ENCODE measurements at places on chromosomes 6 and 20. TPM values are rescaled to one million over a fixed set of nuclear protein-coding genes. Genes with fewer than 3 reads are reported as not detected.

The SCUBE3 gene
- not detected for total RNA-seq

DNA sequence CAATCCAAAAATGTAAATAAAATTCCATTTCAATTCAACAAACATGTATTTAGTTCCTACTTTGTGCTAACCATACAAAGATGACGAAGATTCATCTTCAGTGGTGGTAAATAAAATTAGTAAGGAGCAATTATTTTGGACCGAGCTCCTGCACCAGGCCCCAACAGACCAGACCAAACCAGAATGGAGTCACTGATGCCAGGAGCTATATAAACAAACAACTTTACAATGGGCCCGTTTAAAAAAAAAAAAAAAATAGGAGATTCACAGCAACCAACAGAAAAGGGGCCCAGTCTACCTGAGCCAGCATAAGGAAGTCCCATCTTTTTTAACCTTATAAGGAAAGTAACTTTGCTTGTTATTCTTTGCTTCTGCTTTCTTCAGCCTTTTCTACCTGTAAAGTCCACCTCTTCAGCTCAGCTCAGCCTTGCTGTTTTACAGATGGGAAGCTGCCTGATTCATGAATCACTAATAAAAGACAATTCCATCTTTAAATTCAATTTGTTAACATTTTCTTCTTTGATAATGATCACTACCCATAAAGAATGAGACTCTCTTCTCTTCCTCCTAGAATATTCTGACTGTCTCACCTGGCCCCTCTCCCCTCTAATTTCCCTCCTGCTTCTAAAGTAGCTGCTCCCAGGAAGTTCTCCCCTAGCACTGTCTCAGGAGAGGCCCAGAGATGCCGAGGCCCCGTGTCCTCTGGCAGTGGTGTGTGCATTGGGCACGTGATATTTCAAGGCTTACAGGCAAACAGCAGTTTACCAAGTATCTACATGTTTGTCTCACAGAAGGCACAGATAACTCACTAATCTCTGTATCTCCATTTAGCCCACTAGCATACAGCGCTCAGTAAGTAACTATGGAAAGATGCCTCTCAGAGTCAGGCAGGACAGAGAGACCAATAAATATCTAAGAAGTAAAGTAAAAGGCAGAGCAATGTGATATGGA lies 8.4 kb downstream of the MBOAT1 start:
- no peak for DNase-seq
- peaks cover 8% of the 10 kb centered on the region for H3K36me3 ChIP-seq
- no peaks in the 10 kb centered on the region for H3K27me3 ChIP-seq
- H3K4me1 ChIP-seq, result peaks cover 44% of the 10 kb centered on the region

DNA sequence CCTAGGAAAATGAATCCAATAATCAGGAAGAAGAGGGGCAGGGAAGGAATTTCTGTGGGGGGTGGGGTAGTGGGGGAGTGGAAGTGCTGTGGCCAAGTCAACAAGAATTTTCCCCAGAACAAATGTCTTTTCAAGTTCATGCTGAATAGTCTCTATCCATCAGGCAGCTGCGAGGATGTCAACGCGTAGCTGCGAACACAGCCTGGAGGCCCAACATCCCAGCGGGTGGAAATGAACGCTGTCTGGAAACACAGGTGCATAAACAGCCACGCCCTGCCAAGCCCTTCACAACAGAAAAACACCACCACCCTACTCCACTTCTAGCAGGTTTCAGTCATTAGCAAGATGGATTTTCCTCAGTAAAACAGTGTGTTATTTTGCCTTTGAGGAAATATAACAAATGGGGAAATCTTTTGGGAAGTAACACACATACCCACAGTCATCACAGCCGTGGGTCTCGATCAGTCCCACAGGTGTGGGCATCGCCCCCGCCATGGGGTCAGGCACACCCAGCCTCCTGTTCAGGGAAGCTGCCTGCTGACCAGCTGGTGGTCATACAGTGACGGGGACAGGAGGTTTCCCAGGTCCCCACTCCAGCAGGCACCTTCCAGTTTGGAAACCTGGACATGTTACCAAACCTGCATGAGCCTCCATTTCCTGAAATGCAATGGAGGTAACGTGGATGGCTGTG lies 112.1 kb upstream of the THBS2 start:
- H3K27me3 ChIP-seq, result no peaks in the 10 kb centered on the region
- H3K4me3 ChIP-seq, result no peak overlapping the region
- H3K4me1 ChIP-seq, result no peaks in the 10 kb centered on the region

- no peaks in the 10 kb centered on the region for H3K27me3 ChIP-seq
- H3K27ac ChIP-seq, result peak overlapping the region; percentile 2
- DNase-seq, result no peak
- peaks cover 3% of the 10 kb centered on the region for H3K36me3 ChIP-seq
- H3K4me1 ChIP-seq, result no peaks in the 10 kb centered on the region
- no peak overlapping the region for H3K4me3 ChIP-seq
These were observed 20.8 kb downstream of the SRC start for GRCh38 chr20:37366743-37367142.

- H3K27me3 ChIP-seq, result no peaks in the 10 kb centered on the region
- H3K27ac ChIP-seq, result no peak overlapping the region
- H3K36me3 ChIP-seq, result no peaks in the 10 kb centered on the region
- H3K4me1 ChIP-seq, result no peaks in the 10 kb centered on the region
- DNase-seq, result no peak
These were observed 396.3 kb upstream of the EYS start for GRCh38 chr6:66103354-66103753.

DNA sequence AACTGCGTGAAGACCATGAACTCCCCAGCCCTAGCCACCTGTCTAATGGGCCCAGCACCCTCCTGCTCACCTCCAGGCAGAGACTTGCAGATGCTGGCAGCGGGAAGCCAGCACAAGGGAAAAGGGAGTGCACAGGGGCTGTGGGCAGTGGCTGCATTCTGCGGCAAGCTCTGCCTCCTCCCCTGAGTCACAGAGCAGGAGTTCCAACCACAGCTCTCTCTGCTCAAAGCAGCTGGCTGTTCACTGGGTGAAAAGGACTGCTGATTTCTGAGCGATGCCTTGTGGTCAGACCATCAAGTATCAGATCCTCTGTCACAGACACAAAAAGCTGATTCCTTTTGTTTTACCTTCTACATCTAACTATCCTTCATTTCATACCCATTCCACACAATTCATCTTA lies 10.5 kb downstream of the NKX2-2 start:
- no peak overlapping the region for H3K27ac ChIP-seq
- H3K4me1 ChIP-seq, result peaks cover 10% of the 10 kb centered on the region
- no peak overlapping the region for H3K4me3 ChIP-seq
- no peak for DNase-seq
- no peaks in the 10 kb centered on the region for H3K36me3 ChIP-seq
- H3K27me3 ChIP-seq, result peaks cover 77% of the 10 kb centered on the region

The AGER gene
- 22.2 TPM for total RNA-seq

GRCh38 chr6:156787569-156788492 lies 10.7 kb downstream of the ARID1B start:
- peaks cover 2% of the 10 kb centered on the region for H3K36me3 ChIP-seq
- no peaks in the 10 kb centered on the region for H3K27me3 ChIP-seq
- H3K27ac ChIP-seq, result peak overlapping the region; percentile 24

DNA sequence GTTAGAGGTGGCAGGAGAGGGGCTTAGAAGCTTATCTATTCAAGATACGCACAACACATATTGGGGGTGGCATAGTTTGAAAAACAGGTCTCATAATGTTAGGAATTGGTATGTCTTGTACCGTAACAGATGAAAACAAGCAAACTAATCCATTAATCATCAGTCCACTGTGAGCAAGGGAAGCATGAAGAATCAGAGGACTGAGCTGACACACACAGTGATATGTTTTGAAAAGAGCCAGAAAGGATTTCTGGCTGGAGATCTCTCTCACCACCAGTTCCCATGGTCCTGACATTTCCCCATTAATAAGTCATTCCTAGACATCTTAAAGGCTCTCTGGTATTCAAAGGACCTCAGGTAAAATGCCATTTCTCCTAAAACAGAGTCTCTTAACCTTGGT lies 158.8 kb upstream of the PHACTR1 start:
- no peak overlapping the region for H3K27ac ChIP-seq
- no peaks in the 10 kb centered on the region for H3K36me3 ChIP-seq
- DNase-seq, result no peak
- H3K4me1 ChIP-seq, result no peaks in the 10 kb centered on the region
- H3K27me3 ChIP-seq, result peaks cover 5% of the 10 kb centered on the region
- no peak overlapping the region for H3K4me3 ChIP-seq

DNA sequence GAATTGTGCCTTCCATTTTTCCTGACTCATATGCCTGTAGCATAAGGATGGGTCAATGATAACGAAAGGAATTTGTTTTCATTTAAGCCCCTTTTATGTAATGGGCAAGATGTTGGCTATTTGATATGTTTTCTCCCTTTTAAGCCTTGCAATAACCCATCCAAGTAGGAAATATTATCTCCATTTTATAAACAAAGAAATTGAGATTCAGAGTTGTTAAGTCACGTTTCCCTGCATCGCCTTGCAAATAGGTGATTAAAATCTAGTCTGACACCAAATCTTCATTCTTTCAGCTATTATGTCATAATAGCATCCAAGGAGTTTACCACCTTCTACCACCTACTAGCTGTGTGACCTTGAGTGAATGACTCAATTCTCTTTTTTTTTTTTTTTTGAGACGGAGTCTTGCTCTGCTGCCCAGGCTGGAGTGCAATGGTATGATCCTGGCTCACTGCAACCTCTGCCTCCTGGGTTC lies 7.0 kb downstream of the HNF4A start:
- no peaks in the 10 kb centered on the region for H3K4me1 ChIP-seq
- no peak overlapping the region for H3K4me3 ChIP-seq
- H3K27me3 ChIP-seq, result peaks cover 18% of the 10 kb centered on the region
- no peak for DNase-seq
- H3K36me3 ChIP-seq, result peaks cover 5% of the 10 kb centered on the region

The BPIFB3 gene
- not detected for total RNA-seq

GRCh38 chr6:3217286-3217685 lies 10.2 kb downstream of the TUBB2B start:
- H3K27ac ChIP-seq, result no peak overlapping the region
- no peaks in the 10 kb centered on the region for H3K4me1 ChIP-seq
- peaks cover 6% of the 10 kb centered on the region for H3K36me3 ChIP-seq
- H3K4me3 ChIP-seq, result no peak overlapping the region
- H3K27me3 ChIP-seq, result peaks cover 45% of the 10 kb centered on the region

DNA sequence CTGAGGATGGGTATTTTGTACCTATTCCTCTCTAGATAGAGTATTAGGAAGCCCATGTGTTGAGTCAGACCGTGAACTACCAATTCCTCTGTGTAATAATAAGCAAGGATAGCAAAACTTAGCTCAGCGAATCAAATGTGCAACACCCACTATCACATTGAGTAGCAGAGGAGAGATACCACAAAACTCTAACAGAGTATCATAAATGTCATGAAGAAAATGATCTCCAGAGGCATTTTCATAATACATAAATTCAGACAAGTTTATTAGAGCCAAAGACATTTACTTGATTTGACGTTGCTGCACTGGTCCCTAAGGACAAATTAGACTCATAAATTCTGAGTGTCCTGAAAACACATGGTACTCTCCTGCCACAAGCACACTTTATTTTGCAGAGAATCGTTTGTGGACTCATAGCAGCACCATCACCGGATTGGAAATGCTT lies 245.2 kb downstream of the HAO1 start:
- H3K27ac ChIP-seq, result no peak overlapping the region
- no peak overlapping the region for H3K4me3 ChIP-seq
- no peak for DNase-seq
- H3K4me1 ChIP-seq, result no peaks in the 10 kb centered on the region

GRCh38 chr6:30158475-30159040 lies 2.5 kb downstream of the TRIM10 start:
- peaks cover 6% of the 10 kb centered on the region for H3K4me1 ChIP-seq
- no peak for DNase-seq
- no peak overlapping the region for H3K27ac ChIP-seq
- peaks cover 67% of the 10 kb centered on the region for H3K27me3 ChIP-seq
- no peak overlapping the region for H3K4me3 ChIP-seq
- peaks cover 3% of the 10 kb centered on the region for H3K36me3 ChIP-seq

DNA sequence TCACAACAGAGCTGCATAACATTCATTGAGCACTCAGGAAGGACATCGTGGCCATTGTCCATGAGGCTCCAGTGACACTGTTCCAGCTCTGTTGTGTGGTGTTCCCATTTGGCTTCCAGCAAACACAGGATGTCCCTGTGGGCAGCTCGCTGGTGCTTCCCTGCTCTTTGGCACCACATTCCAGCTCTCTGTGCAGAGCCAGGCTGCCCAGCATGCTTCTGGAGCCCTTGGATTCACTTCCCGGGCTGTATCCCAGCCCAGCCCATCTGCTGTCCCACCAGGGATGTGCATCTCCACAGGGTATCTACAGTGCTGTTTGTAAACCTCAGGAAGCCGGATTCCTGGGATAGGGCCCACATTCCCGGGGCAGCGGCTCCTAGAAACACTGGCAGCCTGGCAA lies 57.2 kb downstream of the CTCFL start:
- H3K36me3 ChIP-seq, result no peaks in the 10 kb centered on the region
- no peak for DNase-seq
- peaks cover 7% of the 10 kb centered on the region for H3K4me1 ChIP-seq
- no peak overlapping the region for H3K27ac ChIP-seq
- no peaks in the 10 kb centered on the region for H3K27me3 ChIP-seq

The SLC17A3 gene
- total RNA-seq, result 1.3 TPM

DNA sequence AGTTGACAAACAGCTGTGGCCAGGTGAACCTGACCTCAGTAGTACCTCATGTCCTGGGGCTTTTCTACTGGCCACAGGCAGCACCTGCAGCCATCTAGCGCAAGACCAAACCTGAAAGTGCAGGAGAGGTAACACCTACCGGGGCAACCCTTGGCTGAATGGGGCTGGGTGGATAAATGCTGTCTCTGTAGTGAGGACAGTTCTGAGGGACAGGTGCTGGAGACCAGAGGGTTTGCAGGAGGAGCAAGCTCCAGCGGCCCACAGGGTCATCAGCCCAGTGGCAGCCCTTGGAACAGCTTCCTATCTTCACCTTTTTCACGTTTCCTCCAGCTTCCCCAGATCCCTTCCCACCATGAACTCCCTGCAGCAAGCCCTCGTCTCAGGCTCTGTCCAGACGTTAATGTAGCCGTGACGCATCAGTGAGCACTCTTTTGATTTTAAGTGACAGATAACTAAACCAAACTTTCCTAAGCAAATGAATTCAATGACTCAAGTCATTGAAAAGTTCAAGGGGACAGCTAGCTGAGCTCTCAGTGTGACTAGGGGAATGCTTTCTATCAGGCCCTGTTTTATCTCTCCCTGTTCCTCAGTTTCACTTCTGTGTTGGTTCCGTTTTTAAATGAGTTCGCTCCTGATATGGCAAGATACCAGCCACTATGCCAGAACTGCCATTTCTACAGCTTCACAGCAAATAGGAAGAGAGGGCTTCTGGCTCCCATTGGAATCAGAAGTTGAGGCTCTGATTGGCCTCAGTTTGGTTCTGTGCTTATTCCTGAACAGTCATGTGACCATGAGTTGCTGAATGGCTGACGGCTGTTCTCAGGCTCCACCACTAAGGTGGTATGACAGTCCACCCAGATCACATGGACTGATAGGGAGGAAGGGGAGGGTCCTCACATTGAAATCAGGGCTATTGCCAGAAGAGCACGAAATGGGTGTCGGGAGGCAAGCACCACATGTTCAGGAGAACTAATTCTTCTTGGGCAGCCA lies 12.1 kb upstream of the PFDN4 start:
- no peak overlapping the region for H3K4me3 ChIP-seq
- no peaks in the 10 kb centered on the region for H3K36me3 ChIP-seq
- no peak overlapping the region for H3K27ac ChIP-seq
- peaks cover 34% of the 10 kb centered on the region for H3K27me3 ChIP-seq
